Femur (tissue), 1 donor: ENCODE measurements at places on chromosomes 16 and 17.
A peak's percentile ranks its signal among the peaks of the same experiment; 100 is the strongest.

DNA sequence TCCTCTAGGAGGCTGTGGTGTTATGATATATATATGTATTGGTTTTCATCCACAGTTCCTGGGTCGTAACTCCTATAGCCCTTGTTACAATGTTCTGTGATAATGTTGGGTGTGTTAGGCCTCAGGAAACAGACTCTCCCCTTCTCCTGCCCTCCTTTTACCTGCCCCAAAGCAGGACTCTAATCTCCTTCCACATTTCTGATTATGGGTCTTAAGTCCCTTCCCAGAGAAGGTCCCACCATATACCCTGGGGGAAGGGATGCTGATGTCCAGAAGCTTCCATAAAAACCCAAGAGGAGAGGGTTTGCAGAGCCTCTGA lies 450 bp upstream of the C1QBP start:
- no peak for DNase-seq

- DNase-seq = no peak
Observed at GRCh38 chr17:13582776-13583547, 18.8 kb downstream of the HS3ST3A1 start.

- peak; percentile 25 for DNase-seq
Observed at GRCh38 chr16:4686497-4687210, 6.7 kb upstream of the NUDT16L1 start.

DNA sequence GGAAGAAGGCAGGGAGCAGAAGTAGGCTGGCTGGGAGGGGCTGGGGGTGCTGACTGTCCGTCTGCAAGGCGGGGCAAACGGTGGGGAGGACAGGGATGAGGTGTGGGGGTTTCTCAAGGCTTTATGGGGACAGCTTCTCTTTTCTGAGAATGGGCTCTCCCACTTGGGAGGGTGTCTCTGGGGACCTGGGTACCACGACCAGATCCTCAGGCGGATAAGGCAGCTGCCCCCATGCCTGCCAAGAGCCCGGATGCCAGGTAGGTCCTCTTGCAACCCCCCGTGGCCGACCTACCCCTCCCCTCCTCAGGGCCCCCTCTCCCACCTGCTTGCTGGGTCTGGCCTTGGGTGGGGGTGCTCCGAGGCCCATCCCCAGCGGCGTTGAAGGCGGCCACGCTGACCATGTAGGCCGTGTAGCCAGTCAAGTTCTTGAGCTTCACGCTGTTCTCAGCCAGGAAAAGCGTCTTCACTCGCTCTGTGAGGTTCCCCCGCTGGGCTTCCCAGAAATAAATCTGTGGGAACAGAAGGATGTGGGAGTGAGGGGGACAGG lies 56.4 kb upstream of the CDC42EP4 start:
- no peak for DNase-seq

DNA sequence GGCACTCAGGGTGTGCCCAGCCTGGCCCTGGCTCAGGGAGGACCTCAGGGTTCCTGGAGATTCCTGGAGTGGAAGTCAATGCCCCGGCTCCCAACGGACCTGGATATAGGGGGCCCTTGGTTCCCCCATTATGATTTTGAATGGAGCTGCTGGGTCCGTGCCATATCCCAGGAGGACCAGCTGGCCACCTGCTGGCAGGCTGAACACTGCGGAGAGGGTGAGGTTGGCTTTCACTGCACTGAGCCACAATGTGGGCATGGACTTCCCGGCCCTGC lies 23.6 kb downstream of the USP6 start:
- no peak for DNase-seq

DNA sequence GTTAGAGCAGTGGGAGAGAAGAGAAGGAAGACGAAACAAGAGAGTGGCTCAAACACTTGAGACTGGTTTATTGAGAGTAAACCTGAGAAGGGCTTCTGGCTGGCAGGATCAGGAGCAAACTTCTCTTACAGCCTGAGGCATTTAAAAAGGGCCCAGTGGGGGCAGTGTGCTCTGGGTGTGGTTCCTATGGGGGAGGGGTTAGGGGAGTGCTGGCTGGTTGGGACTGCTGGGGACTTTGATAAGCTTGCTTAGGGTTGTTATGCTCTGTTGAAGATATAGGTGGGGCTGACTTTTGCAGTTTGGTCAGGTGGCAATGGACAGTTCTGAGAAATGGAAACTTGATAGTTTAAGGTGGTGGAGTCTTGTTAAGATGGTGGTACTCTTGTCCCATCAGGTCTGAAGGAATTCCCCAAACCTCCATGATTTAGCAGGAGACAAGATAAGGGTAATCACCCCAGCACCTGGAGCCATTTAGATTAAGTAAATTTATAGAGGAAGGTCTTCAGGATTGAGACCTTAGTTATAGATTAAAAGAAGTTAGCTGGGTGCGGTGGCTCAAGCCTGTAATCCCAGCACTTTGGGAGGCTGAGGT lies 79.3 kb downstream of the EMP2 start:
- DNase-seq = no peak

GRCh38 chr16:84815462-84815861 lies 4.3 kb upstream of the CRISPLD2 start:
- peak; percentile 30 for DNase-seq

- DNase-seq = no peak
Observed at GRCh38 chr17:5557485-5557884, 26.8 kb downstream of the NLRP1 start.

GRCh38 chr17:1648173-1648962 lies 1.3 kb downstream of the RILP start:
- DNase-seq = peak; percentile 66

DNA sequence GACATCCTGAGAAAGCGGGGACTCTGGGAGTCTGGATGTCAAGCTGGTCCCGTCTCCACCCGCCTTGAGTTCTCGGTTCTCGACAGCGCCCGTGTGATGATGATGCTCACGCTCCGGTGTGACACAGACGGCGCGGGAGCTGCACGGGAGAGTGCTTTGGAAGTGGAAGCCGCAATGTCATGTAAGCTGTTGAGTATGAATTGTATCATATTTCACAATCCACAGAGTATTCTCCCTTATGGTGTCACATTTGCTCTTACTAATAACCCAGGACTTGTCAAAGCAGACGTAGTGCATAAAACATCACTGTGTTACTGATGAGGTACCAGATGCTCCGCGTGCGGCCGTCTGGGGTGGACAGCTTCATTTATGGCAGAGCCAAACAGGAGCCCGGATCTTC lies 217.5 kb upstream of the CHMP6 start:
- no peak for DNase-seq

- no peak for DNase-seq
Observed at GRCh38 chr17:44132275-44132821, 8.9 kb upstream of the HDAC5 start.

DNA sequence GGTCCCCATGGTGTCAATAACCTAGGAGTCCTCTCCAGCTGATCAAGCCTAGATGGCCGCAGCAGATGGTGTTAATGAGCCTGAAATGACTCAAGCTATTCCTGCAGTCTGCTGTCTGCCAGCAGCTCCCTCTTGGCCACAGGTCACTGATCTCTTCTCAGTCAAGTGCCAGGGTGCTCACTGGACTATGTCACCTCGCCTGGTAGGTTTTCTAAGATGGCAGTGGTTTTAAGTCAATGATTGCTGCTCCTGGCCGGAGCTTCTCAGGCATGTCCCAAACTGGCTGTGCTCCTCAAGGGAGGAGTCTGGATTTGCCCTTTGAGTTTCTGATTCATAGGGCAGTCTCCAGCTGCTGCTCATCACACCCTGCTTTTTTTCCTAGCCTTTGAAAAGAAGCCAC lies 58.6 kb upstream of the SHISA6 start:
- DNase-seq = no peak

DNA sequence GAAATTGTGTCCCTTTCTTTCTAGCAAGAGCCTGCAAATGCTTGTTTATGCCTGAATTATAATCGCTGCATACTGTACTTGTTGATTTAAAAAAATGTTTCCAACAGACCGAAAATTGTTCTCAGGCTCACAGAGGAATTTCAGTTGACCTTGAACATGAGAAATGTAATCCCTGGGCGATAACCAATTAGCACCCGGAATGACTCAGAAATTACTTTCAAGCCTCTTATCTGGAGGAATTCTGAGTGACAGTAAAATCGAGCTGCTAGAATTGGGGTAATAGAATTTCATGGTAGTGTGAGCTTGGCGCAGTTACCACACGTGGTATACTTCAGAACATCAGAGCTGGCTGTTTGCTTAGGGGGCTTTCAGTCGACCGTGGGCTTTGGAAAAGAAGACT lies 139.1 kb upstream of the CACNG3 start:
- DNase-seq = no peak

DNA sequence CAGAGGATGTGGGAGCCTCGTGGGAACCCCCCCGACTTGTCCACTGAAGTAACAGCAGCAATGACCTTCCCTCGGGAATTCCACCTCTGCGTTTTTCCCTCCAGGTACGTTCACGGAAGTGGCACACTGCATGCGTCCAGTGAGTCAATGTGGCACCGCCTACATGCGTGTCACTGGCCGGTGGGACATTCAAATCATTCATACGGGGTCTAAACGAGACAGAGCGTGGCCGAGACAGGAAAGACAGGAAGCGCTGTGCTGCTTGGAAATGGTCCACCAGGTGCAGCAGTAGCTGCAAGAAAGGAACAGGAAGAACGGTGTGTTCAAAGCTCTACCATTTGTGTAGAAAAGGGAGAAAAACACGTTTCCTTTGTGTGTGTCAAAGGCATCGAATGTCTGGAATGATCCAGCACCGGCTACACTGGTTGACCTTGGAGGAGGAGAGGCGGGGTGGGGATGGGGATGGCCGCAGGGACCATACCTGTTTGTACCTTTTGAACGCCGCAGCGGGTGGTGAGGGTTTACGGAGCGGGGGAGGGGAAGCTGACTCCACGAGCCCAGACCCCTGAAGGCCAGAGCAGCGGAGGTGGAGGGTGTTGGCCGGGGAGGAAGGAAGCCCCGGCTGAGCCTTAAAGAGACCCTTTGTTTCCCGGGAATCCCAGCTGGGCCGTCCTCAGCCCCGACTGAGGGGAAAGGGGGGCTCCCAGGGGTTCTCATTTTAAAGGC lies 1.7 kb upstream of the PGAP6 start:
- no peak for DNase-seq

DNA sequence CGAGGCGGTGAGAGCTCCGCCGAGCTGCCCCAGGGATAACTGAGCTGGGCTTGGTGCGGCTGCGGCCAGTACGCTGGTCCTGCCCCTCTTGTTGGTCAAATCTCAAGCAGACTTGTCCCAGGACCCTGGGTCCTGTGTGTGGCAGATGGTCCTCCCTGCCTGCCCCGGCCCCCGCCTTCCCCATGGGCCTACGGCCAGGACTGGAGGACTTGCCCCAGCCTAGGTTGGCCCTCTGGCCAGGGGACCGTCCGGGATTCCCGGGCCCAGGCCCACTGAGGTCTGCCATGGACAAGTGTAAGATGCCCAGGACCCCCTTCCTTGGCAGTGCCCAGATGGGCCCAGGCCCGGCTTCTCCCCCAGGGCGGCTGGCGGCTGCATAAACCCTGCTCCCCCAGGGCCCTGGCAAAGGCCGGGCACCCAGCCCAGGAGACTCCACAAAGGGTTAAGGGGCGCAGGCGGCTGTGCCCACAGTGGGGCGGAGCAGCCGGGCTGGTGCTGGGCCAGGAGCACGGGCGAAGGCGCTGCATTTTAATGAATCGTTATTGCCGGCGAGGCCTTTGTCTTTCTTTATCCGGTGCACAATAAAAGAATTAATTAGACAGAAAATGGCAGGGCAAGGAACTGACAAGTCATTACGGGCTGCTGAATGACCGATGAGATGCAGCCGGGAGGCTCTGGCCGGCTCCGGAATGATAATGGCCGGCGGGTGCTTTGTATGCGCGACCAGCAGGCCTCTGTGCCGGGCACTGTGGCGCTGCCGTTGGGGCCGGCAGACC lies 9.1 kb downstream of the SOX8 start:
- no peak for DNase-seq

- no peak for DNase-seq
Observed at GRCh38 chr16:55017321-55017720, 86.7 kb downstream of the IRX5 start.

- DNase-seq = no peak
Observed at GRCh38 chr17:41529491-41529915, 1.4 kb upstream of the KRT19 start.

GRCh38 chr16:84484579-84485254 lies 19.7 kb downstream of the MEAK7 start:
- peak; percentile 68 for DNase-seq

DNA sequence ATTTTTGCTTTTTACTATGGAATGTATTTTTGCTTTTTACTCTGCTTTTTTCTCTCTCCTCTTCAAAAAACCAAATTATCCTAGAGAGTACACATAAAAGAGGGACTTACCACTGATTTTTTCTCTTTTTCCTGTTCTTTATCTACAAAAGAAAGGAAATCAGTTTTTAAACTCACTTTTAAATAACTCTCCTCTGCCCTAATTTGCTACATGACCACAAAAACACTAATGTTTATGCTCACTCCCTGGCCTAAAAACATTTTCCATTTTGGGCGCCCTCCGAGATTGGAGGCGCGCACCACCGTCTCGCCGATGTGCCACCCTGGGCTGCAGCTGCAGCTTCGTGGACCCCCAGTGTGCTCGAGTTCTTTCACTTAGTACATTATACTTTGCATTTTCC lies 1.1 kb downstream of the TK2 start:
- DNase-seq = no peak

- no peak for DNase-seq
Observed at GRCh38 chr16:65889533-65889966, 476.9 kb upstream of the CDH5 start.

DNA sequence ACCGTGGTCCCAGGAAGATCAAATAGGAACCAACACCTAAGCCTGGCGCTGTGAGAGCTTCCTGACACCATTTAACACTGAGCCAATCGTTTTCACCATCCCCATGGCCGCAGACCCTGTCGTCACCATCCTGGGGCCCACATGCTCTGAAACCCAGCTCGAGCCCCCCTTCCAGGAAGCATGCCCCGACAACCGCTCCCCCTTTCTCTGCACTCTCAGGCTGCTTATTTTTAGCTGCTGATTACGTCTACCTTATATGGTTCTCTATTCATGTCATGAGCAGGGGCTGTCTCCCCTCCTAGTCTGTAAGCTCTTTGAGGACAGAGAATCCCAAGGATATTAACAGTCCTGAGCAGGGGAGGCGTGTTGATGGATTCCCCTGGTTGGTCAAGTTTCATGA lies 10.5 kb downstream of the SRL start:
- DNase-seq = no peak

GRCh38 chr17:410543-411401 lies 58.2 kb upstream of the RPH3AL start:
- peak; percentile 45 for DNase-seq

GRCh38 chr17:46035112-46035818 lies 36.2 kb downstream of the STH start:
- DNase-seq = no peak

DNA sequence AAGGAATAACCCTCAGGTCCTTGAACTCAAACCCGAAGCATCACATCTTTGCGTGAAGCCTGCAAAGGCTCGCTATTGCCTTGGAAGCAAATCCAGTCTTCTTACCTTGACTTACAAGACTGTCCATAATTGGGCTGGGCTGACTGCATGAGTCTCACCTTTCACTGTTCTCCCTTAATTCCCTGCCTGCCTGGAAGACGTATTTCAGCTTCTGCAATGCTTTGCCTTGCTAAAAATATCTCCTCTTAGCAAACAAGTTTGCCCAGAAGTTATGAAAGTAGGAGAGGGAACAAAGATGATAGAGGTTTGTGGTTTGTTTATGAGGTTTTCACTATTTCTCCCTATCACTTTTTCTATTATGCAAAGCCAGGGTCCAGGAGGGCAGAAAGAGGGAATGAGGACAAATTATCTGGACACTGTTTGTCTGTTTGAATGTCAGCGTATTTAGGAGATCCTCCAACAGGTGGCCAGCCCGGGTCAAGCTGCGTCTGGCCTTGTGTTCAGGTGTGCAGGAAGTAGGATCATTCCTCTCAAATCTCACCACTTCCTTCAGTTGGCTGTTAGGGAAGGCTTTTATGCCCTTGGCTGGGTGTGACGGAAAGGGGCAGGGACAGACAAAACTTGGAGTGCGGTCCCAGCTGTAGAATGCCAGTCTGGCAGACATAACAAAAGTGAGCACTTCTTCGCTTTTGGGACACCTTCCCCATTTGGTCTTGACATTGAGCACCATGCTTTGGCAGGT lies 488.9 kb downstream of the CDH13 start:
- DNase-seq = no peak
